Right kidney (tissue), 9 donors: ENCODE measurements at places on chromosomes 16 and 17.

DNA sequence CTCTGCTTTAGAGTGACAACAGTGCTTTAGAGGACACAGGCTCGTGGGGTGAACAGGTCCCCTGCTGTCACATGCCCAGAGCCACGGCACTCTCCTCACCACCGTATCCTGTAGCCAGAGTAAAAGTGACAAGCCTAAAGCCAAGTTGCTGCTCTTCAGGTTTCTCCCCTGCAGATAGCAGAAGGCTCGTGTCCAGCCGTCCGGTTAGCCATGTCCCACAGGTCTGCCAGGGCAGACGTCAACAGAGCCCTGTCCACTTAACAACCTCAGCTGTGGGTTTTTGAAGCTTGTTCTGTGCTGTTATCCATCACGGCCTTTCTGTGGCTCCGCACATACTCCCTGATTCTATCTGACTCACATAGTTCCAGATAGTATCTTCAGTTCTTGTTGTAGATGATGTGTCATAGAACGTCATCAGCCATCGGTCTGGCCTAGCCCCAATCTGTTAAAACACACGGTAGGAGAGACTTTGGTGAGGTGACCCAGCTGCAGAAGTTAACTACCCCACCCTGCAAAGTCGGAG lies 100.7 kb downstream of the SOCS1 start:
- no peak for DNase-seq

DNA sequence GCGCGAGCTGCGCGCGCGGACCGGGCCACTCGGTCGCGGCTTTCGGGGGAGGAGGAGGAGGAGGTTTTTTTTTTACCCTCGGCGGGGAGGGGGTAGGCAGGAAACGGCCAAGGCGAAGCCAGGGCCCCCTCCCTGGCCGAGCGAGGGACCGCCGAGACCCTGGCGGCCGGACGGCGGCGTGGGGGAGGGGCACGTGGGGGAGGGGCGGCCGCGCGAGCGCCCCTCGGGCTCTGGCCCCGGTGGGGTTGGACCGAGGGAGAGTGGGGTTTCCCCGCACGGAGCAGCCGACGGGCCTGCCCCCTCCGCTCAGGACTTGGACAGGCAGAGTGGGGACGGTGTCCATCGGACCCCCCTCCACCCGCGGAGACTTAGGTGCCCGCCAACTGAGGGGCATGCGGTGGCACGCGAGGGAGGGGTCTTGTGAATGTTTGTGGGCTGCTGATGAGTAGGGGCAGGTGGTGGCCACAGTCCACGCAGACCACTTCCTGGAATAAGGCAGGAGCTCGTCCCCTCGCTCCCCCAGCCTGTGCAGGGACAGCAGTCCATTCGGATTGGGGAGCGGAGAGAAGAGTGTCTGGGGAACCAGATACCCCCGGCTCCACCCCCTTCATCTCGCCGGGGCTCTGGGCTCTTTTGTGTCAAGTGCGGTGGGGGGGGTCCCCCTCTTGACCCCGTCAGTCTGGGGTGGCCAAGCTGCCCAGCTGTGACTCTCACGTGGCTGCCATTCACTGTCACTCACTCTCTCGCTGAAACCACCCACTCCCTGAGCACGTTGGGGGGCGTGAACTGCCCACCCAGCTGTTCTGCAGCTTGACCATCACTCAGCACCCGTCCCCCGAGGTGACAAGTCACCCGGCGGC lies 3.0 kb upstream of the CHD3 start:
- DNase-seq: peak; percentile 88

DNA sequence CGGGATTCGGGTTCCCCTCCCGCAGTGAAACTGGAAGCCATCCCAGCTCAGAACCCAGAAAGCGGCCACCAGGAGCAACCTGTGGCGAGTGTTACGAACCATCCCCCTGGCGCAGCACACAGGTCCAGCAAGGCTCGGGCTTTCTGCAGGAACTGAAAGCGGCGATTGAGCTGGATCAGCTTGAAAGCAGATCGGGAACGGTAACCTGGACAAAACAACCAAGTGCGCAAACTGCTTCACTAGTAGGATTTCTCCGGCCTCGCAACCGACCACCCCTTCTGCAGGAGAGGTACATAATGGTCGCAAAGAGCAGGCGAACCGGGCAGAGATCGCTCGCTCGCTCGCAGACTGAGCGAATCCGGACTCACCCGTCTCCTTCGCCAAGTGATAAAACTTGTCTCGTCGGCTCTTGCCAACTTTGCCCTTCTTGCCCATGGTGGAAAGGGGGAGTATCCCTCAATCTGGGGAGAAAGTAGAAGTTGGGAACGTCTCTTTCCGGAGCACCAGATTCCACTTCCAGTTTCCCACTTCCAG lies 696 bp upstream of the PSMC5 start:
- DNase-seq: no peak

DNA sequence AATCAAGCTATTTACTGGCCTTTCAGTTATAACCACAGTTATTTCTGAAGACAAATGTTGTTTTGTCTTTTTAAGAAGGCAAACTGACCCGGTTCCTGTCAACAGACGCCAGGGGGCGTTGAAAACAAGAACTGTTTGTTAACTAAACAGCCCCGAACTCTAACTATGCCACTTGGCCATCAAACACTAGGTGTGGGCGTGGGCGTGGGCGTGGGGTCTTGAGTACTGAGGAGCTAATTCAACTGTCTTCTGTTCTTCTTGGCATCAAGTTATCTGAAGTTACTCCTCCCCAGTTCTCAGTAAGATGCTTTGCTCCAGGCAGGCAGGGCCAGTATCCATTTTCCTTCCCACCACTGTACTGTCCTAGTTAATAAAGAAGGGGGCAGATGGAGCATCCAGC lies 63.3 kb upstream of the MTMR4 start:
- DNase-seq: peak; percentile 17

DNA sequence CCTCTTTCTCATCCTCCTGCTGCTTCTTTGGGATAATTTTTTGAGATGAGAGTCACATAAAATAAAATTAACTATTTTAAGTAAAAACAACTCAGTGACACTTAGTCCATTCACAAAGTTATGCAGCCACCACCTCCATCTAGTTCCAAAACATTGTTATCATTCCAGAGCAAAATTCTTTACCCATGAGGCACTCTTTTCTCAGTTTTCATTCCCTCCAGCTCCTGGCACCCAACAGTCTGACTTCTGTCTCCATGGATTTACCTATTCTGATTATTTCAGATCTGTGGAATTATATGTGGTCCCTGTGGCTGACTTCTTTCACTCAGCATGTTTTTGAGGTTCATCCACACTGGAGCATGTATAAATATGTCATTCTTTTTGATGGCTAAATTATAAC lies 239.9 kb upstream of the DYNLRB2 start:
- no peak for DNase-seq

DNA sequence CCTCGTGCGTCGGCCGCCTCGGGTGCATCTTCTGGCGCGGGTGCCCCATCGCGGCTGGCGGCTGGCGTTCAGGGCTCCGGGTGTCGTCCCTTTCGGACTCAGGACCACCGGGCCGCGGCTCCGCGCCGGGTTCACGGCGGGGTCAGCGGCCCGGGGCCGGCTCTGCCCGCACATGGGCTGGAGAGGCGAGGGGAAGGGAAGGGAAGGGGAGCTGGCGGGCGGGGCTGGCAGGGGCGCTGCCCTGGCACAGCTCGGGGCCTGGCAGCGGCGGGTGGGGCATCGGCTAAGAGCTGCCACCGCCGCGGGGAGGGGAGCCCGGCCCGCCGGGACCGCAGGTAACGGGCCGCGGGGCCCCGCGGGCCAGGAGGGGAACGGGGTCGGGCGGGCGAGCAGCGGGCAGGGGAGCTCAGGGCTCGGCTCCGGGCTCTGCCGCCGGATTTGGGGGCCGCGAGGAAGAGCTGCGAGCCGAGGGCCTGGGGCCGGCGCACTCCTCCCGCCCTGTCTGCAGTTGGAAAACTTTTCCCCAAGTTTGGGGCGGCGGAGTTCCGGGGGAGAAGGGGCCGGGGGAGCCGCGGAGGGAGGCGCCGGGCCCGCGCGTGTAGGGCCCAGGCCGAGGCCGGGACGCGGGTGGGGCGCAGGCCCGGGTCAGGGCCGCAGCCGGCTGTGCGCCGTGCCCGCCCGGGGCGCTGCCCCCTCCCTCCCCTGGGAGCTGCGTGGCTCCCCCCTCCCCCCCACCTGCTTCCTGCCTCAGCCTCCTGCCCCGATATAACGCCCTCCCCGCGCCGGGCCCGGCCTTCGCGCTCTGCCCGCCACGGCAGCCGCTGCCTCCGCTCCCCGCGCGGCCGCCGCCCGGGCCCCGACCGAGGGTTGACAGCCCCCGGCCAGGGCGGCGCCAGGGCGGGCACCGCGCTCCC lies 646 bp downstream of the HIC1 start:
- no peak for DNase-seq

DNA sequence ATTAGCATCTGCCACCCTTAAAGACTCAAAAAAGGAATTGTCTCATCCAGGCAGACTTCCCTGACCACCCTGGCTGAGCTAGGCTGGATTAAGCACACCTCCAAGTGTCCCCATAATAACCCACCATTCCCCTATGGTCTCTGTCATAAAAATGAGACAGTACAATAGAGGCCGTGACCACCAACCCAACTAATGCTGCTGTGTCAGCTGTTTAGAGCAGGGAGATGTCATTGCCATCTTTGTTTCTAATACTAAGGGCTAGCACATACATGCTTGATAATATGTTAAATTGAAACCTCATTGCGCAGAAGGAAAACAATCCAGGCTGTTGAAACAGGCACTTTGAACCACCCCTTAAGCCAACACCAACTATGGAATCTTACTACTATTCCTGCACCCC lies 7.2 kb upstream of the ADAMTS18 start:
- DNase-seq: no peak

- no peak for DNase-seq
These were observed 56.1 kb downstream of the RMI2 start for GRCh38 chr16:11401161-11402050.

GRCh38 chr16:50841081-50841886 lies 99.4 kb downstream of the CYLD start:
- peak; percentile 30 for DNase-seq

DNA sequence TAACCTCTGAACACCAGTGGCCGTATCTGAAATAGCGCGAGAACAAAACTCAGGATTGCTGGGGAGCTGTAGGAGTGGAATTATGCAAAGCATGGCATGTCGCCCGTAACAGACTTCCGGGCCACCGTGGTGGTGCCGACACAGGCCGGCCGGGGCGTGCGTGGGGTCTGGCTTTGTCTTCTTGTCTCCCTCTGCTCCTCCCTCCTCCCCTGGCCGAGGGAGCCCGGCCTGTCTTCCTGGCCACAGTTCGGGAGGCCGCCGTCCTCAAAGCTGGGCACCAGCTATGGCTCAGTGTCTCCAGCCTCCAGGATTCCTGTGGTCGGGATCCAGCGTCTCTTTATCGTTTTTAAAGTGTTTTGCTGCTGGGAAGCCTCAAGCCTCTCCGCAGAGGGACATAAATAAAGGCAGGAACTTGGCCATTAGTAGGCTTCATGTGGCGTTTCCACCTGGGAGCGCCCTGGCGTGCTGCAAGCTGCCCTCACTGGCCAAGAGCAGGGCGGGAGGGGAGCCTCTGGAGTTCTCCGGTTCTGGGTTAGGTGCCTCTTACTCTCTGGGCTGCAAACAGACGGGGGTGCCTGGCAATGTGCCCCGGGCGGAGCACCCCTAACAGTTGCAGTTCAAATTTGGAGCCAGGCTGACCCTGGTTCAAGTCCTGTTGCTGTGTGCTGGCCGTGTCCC lies 22.0 kb upstream of the NPTX1 start:
- peak; percentile 75 for DNase-seq

DNA sequence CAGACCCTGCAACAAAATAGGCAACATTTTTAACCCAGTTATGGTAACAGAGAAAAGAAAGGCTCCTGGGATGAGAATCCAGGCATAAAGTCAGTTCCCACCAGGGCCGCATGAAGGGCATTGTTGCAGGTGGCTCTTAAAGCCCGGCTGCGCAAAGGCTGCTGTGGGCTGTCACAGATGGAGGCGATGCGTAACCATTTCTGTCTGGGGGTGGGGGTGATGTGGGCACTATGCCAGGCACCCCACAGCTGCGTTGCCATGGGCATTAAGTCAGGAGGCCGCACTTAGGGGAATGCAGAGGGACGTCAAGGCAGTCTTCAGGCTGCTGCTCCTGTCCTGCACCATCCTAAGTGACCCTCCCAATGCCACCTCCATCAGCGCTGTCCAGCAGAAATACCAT lies 228.4 kb downstream of the CPPED1 start:
- DNase-seq: no peak

DNA sequence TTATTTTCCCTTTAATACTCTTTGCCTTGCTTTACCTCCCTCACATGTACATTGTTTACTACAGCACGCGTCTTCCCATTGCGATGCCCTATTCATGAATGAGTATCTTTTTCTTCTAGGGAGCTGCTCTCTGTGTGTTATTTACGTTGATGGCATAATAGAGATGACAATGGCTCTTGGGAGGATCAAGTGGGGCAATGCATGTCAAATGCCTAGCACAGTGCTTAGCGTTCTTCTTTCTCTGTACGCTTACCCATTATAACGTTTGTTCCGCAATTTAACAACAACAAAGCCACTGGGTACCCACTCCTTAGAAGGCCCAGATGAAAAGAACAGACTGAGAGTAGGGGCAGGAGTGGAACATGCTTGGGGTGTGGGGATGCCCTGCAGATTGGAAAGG lies 271.6 kb upstream of the TNRC6C start:
- no peak for DNase-seq

DNA sequence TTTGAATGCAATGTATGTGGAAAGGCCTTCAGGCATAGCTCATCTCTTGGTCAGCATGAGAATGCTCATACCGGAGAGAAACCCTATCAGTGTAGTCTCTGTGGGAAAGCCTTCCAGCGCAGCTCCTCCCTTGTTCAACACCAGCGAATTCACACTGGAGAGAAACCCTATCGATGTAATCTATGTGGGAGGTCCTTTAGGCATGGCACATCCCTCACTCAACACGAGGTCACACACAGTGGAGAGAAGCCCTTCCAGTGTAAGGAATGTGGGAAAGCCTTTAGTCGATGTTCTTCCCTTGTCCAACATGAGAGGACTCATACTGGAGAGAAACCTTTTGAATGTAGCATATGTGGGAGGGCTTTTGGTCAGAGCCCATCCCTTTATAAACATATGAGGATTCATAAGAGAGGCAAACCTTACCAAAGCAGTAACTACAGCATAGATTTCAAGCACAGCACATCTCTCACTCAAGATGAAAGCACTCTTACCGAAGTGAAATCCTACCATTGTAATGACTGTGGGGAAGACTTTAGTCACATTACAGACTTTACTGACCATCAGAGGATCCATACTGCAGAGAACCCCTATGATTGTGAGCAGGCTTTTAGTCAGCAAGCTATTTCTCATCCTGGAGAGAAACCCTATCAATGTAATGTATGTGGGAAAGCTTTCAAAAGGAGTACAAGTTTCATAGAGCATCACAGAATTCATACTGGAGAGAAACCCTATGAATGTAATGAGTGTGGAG lies 24.7 kb downstream of the ZFP90 start:
- DNase-seq: no peak

GRCh38 chr16:49675413-49675812 lies 180.5 kb downstream of the ZNF423 start:
- no peak for DNase-seq

- no peak for DNase-seq
These were observed 69.4 kb downstream of the MRC2 start for GRCh38 chr17:62696726-62697490.

GRCh38 chr17:49556223-49556943 lies 19.3 kb upstream of the NXPH3 start:
- DNase-seq: peak; percentile 76
